ENCODE measurements at places on chromosomes 7 and 10.
A peak's percentile ranks its signal among the peaks of the same experiment; 100 is the strongest.

GRCh38 chr7:52569151-52569550, 466.3 kb upstream of the POM121L12 start:
- no peak for DNase-seq

DNA sequence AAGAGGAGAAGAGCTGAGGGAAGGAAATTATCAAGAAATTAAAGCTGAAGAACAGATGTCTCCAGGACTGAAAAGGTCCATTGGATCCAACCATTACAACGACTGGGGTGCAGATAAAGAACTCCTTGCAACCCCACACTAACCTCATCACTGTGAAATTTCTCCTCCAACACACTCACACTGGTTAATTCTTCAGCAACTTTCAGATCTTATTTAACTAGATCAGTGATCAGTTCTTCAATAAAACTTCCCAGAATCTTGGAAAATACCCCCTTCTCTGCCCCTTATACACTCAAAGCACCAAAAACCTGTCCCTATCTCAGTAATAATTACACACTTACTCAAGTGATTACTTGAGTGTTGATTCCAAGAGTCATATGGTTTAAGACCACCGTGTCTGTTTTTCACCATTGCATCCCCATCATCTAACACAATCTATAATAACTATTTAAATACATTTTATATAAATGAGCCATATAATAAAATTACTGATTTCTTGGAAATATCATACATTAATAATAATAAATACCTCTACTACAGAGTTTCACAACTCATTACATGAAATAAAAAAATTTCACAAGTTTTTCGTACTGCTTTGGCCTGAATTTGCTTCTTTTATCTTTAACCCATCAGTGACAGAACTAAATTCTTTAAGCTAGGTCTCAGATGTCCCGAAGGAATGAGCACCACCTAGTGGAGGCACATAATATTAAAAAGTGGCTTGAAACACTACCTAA, 123.7 kb downstream of the MPP7 start:
- no peak for DNase-seq

GRCh38 chr10:76992467-76992866, 645.1 kb downstream of the KCNMA1 start:
- no peak for DNase-seq

- DNase-seq, result peak; percentile 25
Measured at GRCh38 chr7:137390076-137390475, 46.5 kb upstream of the PTN start.

DNA sequence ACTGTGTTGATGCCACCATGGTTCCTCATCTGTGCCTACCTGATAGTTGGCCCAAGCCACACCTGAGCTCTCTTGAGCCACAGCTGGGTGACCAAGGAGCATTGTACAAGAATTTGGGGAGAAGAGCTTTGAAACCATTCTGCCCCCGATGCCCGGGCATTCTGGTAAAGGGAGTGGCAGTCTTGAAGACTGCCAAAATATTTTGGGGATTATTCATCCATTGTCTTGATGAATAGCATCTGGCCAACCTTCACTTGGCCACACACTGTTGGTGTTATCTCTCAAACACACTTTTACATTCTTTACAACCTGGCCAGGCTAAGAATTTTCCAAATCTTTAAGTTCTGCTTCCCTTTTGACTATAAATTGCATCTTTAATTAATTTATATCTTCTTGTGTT, 113.1 kb upstream of the PCBD1 start:
- no peak for DNase-seq

GRCh38 chr7:119988401-119988800, 284.6 kb upstream of the KCND2 start:
- DNase-seq, result no peak

DNA sequence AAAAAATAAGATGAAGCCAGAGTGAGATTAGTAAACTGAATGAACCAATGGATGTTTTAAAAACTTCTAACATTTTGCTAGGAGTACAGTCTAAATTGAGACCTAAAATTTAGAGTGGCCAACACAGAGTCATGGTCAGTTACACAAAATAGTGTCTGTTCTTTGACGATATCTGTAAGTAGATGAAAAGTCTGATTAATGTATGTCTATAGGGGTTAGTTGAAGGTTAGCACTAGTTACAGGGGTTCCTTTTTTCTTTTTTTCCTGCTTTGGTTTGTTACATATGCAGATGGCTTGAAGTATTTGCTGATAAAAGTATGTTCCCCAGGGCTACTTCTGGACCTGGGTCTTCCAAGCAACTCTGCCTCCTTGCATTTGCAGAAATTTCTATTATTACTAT, 90.1 kb upstream of the MTPN start:
- no peak for DNase-seq

GRCh38 chr10:72082856-72083789, 5.2 kb downstream of the SPOCK2 start:
- no peak for DNase-seq

- DNase-seq, result no peak
Measured at GRCh38 chr7:155338632-155339320, 41.1 kb downstream of the INSIG1 start.

DNA sequence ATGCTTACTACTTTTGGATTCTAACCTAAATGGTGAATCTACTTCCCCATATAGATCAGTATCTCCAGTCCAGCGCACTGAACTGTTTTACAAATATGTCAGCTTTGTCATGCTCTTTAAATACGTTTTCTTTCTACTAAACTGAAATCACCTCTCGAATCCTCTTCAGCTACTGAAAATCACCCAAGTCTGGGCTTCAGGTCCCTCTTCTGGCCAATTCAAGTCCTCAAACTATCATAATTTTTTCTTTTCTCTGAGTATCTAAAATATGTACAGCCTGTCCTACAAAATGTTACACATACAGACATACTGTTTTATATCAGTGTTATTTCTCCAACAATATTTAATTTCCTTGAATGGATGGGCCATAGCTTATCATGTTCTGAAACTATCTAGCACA, 84.2 kb downstream of the CACNA2D1 start:
- no peak for DNase-seq

DNA sequence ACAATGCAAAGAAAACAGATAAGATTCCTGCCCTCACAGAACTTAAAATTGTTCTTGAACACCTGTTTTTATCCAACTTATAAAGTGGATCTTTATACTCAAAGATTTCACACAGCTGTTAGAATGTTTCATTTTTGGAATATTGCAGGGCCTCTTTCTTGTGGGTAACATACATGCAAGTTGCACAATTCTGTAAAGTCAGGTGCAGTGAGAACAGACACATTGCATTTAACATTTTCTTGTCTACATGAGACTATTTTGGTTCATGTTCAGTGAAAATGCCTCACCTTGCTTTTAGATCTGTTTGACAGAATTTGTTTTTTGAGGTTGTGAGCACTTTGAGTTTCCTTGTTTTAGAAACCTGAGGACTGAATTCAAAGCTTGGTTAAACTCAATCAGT, 707.8 kb downstream of the SUGCT start:
- DNase-seq, result no peak

DNA sequence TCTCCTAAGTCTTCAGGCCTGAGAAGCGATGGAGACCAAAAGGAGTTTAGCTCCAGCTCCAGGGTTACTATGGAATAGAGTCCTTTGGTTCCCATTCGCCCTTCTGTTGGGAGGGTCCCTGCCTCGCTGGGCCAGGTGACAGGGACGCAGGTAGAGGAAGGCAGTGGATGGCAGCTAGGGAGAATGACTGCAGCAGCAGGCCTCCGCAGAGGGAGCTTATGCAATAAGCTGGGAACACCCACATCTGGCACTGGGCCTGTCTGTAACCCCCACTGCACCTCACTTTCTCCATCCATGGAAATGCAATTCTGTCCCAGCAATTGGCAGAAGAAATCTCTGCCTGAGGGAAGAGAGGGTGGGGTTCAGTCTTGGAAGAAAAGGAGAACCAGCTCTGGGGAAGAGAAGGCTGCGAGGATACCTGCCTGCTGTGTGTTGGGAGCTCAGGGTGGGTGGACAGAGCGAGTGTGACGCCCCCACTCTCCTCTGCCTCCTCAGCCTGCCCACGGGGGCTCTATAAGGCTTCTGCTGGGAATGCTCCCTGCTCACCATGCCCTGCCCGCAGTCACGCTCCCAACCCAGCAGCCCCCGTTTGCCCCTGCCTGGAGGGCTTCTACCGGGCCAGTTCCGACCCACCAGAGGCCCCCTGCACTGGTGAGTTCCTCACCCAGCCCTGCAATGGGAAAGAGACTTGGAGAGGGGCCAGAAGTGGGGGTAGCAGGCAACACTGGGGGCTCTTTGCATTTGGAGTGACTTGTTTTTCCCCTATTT, 10.3 kb downstream of the EPHB6 start:
- DNase-seq, result no peak

DNA sequence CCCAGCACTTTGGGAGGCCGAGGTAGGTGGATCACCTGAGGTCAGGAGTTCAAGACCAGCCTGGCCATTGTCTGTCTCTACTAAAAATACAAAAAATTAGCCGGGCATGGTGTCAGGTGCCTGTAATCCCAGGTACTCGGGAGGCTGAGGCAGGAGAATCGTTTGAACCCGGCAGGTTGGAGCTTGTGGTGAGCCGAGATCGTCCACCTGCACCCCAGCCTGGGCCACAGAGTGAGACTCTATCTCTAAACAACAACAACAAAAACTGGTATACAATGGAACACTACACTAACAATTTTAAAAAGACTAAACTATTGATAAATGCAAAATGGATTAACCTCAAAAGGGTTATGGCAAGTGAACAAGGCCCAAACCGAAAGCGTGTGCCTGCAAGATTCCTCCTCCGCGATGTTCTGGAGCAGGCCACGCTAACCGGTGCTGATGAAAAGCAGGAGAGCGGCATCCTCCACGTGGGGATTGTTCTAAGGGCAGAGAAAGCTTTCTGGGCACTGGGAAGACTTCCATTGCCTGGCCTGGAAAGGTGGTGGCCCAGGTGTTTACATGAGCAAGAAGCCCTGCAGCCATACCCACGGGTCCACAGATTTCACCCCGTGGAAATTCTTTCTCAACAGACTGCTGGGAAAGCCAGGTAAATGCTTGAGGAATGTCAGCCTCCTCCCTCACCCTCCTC, 53.8 kb downstream of the PDGFA start:
- DNase-seq, result no peak

DNA sequence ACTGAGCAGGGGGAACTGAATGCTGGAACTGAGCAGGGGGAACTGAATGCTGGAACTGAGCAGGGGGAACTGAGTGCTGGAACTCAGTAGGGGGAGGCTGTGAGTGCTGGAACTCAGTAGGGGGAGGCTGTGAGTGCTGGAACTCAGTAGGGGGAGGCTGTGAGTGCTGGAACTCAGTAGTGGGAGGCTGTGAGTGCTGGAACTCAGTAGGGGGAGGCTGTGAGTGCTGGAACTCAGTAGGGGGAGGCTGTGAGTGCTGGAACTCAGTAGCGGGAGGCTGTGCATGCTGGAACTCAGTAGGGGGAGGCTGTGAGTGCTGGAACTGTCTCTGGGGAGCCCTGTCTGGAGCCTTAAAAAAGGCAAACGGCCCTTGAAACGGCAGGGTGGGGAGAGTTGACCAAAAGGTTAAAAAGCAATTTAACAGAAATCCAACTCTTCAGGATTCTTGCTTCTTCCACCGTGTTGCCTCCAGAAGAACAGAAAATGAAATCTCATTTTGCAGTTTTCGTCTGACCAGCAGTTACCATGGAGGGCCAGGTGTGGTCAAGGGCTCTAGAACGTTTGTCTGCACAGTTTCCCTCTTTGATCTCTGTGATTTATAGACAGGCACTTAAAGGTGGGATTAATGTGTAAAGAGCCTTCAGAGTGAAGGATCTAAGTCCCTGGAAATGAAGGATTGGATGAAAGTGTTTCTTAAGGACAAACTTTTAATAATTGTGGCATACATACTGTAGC, 19.1 kb downstream of the DOCK1 start:
- DNase-seq, result no peak

DNA sequence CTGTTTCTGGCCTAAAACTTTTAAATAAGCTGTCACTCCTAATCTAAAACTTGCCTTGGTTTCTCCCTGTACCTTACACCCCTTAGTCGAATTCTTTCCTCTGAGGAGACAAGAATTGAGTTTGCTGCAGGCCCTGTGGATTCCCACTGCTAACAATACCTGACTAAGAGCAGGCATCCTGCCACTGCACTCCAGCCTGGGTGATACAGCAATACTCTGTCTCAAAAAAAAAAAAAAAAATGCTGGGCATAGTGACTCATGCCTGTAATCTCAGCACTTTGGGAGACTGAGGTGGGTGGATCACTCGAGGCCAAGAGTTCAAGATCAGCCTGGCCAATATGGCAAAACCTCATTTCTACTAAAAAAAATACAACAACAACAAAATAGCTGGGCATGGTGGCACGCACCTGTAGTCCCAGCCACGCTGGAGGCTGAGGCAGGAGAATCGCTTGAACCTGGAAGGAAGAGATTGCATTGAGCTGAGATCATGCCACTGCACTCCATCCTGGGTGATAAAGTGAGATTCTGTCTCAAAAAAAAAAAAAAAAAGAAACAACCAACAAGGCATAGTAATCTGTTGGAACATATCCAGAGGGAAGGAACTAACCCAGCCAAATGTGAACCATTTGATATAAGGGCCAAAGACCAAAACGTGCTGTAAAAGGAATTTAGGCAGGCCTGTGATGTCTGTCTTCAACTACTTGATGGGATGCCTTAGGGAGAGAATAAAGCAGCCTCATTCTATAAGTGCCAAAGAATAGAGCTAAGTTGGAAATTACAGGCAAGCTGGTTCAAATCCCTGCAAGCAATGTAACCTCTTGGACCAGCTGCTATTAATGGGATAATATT, 732.7 kb upstream of the AUTS2 start:
- no peak for DNase-seq

DNA sequence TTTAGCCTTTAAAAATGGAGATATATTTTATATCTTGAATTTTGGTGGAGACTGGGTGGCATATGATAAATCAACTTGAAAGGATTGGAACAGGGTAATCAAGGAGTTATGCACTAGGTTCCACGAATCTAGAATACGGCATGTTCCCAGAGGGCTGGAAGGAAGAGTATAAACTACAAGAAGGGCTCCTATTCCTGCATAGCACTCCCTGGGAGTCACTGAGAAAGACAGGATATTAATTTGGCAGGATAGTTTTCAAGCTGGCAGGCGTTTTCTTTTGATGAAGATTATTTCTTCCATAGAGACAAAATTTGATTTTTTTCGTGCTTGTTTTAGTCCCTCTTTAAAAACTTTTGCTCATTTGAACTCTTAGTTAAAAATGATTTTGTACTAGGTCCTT, 119.7 kb downstream of the VWC2 start:
- no peak for DNase-seq

- DNase-seq, result no peak
Measured at GRCh38 chr10:70866424-70866823, 21.9 kb downstream of the PCBD1 start.

DNA sequence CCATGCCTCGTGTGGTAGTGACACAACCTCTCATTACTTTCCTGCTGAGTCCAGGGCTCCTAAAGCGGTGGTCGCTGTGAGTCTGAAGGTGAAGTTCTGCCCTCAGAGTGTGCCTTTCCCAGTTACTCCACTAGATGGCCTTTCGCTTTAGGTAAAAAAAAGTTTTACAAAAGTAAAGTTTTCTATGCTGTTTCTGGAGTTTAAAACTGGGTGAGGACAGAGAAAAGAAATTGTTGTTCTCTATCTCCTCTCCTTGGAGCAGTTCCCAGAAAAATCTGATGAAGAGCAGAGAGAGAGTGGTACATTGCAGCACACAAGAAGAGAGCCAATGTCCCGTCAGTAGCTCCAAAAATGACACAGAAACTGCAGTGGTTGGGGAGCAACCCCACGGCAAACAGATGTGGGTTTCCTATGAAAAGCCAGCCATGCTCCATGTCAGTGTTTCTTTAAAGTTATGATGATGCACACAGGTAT, 257.1 kb downstream of the GLI3 start:
- DNase-seq, result no peak

Measured in NCI-H187 (cell line).